Vagina (tissue), 2 donors: ENCODE measurements at places on chromosomes 4 and X.

DNA sequence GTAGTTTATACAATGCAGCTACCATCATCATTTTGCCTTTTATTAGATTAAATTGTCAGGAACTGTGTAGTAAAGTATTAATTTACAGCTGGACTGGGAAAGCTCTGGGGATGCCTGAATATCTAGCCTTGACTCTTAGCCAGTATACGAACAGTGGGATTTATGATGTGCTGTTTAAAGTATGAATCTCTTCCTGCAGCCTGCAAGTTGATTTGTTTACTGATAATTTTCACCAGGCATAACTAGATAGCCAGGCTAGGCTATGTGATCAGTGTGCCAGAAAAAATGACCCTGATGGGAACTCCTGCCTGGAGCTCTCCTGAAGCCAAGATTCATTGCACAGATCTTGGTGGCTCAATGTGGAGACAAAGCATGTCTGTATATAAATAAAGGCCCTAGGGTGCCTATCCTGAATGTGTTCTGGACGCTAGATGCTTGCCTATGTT lies 119.2 kb downstream of the SCLT1 start:
- DNase-seq: no peak

- no peak for DNase-seq
These were observed 626.8 kb downstream of the TLL1 start for GRCh38 chr4:166499820-166500219.

DNA sequence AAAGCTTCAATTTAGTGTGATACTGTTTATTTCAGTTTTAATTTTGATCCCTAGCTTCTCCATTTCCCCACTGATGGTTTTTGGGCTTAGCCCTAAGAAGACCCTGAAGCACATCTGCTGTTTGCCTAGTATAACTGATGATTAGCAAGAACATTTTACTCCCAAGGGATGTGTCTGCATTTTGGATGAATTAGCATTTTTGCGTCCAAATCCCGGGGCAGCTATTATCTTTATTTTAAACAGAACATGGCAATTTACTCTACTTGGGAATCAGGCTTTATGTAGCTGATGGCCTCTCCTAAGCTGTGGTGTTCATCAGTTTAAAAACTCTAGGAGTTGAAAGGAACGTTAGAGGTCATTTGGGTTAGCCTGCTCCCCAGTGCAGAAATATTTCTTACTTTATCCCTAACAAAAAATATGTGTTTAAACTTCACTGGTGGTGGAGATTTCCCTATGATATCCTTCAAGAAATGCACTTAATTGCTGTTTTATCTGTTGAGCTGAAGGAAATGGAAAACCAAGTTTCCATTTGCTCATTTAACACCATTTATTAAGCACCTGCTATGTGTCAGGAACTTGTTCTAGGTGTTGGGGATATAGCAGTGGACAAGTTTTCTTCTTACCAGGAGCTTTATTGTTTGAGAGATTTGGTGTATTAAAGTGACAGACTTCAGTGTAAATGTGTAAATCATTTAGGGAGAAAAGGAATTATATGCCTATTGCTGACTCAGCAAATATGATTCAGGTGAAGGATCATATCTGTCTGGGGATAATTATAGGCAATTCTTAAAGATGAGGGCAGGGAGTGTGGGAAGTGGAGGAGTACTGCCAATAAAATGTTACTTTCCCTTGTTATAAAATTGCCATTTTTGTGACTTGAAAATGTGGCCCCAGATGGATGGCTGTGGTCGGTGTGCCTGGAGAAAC lies 3.4 kb downstream of the SEPTIN11 start:
- no peak for DNase-seq

DNA sequence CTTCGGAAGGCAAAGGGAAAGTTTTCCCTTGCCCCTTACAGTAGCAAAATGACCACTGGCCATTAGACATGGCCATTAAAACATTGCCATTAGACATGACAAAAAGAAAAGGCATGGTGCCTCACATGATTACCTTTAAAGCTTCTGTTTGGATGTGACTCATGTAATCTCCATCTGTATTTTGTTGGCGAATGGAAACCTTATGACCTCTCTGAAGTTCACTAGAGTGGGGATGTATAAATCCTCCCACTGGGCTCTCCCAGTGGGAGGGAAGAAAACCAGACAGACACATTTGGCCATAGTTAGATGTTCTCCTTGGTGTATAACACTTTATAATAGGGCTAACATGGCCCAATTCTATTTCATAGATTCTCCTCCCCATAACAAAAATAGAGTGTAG lies 152.6 kb downstream of the MAGEB17 start:
- DNase-seq: no peak

- DNase-seq: no peak
These were observed 14.3 kb upstream of the PDHA2 start for GRCh38 chr4:95825546-95825945.

DNA sequence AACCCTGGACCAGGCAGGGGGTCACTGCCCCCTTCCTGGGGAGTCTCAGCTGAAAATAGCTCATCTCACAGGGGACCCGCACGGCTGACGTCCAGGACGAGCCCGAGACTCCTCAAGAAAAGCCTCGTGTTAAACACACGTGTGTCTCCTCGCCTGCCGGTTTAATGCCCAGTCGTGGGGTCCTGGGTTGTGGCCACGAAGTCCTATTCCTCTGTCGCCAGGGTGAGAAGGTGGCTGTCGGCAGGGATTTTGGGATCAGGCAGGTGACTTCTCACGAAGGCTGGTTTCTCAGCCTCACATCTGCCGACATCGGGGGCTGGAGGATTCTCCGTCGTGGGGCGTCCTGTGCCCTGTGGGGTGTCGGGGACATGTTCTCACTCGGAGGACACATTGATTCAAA lies 44.3 kb upstream of the PPP2R3B start:
- DNase-seq: no peak

DNA sequence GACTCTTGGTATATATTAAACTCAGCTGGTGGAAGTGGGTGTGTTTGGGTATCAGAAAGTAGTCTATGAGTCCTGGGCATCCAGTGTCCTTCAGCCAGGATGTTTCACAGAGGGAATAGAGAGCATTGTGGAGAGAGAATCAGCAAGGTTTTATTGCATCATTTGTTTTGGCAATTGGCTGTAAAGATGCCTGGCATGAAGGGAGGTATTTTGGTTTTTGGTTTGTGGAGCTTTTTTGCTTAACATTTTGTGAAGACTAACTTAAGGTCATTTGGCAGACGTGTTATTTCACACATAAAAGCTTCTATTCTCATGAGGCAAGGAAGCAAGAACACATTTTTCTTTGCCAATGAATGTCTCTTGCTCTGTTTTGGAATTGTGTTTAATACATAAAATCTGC lies 71.1 kb downstream of the DCLK2 start:
- DNase-seq: no peak

- no peak for DNase-seq
These were observed 72.0 kb downstream of the JAKMIP1 start for GRCh38 chr4:6128221-6128850.
